GM23248 (cell line): ENCODE measurements at places on chromosomes 7 and 10. TPM values are rescaled to one million over a fixed set of nuclear protein-coding genes. Genes with fewer than 3 reads are reported as not detected.
A peak's percentile ranks its signal among the peaks of the same experiment; 100 is the strongest.

DNA sequence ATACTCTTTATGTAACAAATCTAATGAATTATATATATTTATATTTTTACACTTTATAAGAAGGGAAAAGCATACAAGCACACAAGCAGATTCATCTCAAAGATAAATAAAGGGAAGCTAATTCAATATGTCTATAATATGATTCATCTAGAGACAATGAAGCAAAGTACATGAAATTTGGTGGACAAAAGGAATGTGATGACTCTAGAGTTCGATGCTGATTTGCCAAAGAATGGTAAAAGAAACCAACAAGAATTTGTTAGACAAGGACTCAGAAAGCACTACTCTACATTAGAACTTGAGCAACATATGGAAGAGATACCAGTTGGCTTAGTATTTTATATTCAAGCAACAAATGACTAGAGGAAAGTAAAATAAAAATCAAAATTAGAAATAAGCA, 536.5 kb upstream of the TEX47 start:
- DNase-seq, result peak; percentile 3
- H3K27me3 ChIP-seq, result no peaks in the 10 kb centered on the region
- no peaks in the 10 kb centered on the region for H3K36me3 ChIP-seq
- H3K4me3 ChIP-seq, result no peak overlapping the region
- no peak overlapping the region for H3K27ac ChIP-seq

DNA sequence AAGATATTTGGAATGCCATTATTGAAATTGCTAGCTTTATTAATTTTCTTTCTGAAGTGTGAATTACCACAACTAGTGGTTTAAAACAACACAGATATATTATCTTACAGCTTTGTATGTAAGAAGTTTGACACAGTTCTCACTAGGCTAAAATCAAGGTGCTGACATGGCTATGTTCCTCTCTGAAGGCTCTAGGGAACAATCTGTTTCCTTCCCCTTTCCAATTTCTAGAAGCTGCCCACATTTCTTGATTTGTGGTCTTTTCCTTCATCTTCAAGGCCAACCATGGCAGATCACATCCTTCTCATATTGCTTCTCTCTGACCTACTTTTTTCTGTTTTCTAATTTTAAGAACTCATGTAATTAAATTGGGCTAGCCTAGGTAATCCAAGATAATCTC, 43.3 kb upstream of the SLC26A3 start:
- H3K36me3 ChIP-seq, result no peaks in the 10 kb centered on the region
- H3K27me3 ChIP-seq, result no peaks in the 10 kb centered on the region
- no peak overlapping the region for H3K27ac ChIP-seq
- DNase-seq, result no peak
- no peaks in the 10 kb centered on the region for H3K4me1 ChIP-seq

DNA sequence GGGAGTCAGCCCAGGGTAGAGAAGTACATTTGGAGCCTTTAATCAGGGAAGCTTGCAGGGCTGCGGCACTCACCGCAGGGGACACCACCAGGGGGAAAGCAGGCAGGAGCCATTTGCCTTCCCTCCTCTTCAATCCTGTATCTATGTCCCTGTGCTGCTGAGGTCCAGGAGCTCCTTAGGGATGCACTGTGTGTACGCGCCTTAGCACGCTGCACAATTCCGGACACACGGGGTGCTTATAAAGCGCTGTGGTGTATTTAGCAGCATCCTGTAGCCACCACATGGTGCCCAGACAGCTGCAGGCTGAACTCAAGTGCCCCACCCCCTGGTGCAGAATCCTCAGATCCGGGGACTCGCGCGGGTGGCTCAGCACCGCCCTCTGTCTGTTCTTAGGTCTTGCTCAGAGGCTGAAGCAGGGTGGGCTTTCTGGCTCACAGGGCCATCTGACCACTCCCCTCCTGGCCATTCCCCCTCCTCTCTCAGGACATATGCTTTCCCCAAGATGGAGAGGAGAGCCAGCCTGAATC, 421.4 kb downstream of the SDK1 start:
- no peaks in the 10 kb centered on the region for H3K27me3 ChIP-seq
- H3K4me1 ChIP-seq, result no peaks in the 10 kb centered on the region
- no peak for DNase-seq
- H3K4me3 ChIP-seq, result no peak overlapping the region
- H3K27ac ChIP-seq, result no peak overlapping the region

GRCh38 chr7:111409714-111410422, 152.4 kb downstream of the IMMP2L start:
- peak overlapping the region; percentile 10; the same call in 1 of the 2 replicates for H3K4me3 ChIP-seq
- H3K27ac ChIP-seq, result peak overlapping the region; percentile 40
- peak; percentile 57 for DNase-seq
- no peaks in the 10 kb centered on the region for H3K27me3 ChIP-seq

DNA sequence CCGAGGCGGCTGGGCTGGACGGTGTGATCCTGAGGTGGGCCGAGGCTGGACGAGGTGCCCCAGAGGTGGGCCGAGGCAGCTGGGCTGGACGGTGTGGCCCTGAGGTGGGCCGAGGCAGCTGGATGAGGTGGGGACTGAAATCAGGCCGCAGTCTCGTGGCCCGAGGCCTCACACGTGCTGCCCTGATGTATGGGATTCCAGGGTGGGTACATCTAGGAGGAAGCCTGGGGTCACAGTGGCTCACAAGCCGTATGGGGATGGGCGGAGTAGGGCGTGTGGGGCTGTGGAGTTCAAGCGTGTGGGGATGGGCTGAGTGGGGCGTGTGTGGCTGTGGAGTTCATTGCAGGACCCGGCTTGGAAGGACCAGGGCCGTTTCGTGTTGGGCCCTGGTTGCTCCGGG, 12.5 kb upstream of the NKX6-2 start:
- DNase-seq, result no peak
- no peak overlapping the region for H3K27ac ChIP-seq
- peaks cover 6% of the 10 kb centered on the region for H3K27me3 ChIP-seq
- H3K36me3 ChIP-seq, result no peaks in the 10 kb centered on the region

GRCh38 chr7:114793155-114793845, 128.6 kb upstream of the MDFIC start:
- peaks cover 20% of the 10 kb centered on the region for H3K4me1 ChIP-seq
- no peak overlapping the region for H3K4me3 ChIP-seq
- H3K36me3 ChIP-seq, result no peaks in the 10 kb centered on the region
- DNase-seq, result no peak

GRCh38 chr10:24790073-24790472, 66.4 kb upstream of the ARHGAP21 start:
- no peaks in the 10 kb centered on the region for H3K27me3 ChIP-seq
- H3K4me1 ChIP-seq, result peaks cover 12% of the 10 kb centered on the region; the same call in 1 of the 2 replicates
- no peaks in the 10 kb centered on the region for H3K36me3 ChIP-seq
- no peak for DNase-seq
- H3K27ac ChIP-seq, result no peak overlapping the region

DNA sequence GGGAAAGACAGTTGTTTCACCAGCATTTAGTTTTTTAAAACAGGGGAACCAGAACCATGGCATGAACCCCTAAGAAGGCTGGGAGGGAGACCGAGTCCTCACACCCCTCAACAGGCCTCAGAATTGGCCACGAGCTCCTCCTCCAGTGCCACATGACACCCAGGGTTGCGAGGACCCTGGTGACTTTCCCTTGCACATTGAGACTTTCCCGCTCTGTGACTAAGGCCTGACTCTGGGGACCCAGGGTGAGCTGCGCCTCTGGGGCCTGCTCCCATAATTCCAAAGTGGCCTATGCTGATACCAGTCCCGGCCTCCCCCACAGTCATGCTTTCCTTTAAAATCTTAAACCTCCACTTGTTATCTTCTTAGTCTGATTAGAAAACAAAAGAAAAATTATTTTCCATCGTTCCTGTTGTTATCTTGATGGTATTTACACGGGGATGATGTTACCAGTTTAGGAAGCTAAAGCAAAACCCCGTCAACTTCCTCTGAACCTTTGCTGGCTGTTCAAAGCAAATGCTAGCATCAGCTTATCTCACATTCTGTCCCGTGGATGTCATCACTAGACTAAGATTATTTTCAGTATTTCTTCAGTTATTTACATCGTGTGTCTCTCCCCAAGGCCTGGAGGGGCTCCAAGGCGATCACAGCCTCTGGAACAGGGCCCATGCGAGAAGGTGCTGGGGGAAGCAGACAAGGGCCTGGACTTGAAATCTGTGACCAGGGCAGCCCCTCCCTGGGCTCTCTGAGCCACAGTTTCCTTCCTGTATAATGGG, 42.1 kb downstream of the FAM53B start:
- H3K27ac ChIP-seq, result no peak overlapping the region
- no peaks in the 10 kb centered on the region for H3K36me3 ChIP-seq
- no peak overlapping the region for H3K4me3 ChIP-seq
- H3K4me1 ChIP-seq, result no peaks in the 10 kb centered on the region
- H3K27me3 ChIP-seq, result no peaks in the 10 kb centered on the region

DNA sequence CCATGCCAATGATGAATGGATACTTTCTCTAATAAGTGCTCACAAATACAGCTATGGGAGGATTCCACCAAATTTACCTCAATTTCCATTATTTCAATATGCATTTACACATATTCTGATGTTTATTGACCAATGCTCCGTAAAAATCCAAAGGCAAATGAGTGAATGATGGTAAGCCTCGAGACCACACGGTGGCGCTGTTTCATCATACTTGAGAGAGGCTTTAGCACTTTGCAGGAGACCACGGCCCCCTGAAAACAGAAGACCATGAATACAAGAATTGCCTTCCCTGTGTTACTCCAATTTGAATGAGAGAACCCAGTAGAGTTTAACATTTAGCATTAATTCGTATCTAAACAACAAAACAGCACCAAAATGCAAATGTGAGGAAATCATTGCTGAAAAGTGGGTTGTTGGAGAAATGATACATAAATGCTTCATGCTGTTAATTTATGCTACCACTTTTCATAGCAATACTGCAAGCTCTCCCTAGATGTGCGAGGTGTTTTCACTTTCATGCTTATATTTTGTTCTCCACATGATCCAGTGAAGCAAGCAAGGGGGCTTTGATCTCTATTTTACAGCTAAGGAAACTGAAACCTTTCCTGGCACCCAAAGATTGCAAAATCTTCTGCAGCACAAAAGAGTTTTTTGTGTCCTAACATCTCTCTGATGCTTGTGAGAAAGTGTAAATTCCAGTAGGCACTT, 35.4 kb downstream of the TRIL start:
- no peaks in the 10 kb centered on the region for H3K27me3 ChIP-seq
- DNase-seq, result peak; percentile 83
- H3K4me1 ChIP-seq, result peaks cover 26% of the 10 kb centered on the region
- no peak overlapping the region for H3K27ac ChIP-seq
- no peak overlapping the region for H3K4me3 ChIP-seq

- no peak for DNase-seq
- no peaks in the 10 kb centered on the region for H3K27me3 ChIP-seq
- H3K4me3 ChIP-seq, result no peak overlapping the region
- no peak overlapping the region for H3K27ac ChIP-seq
- H3K4me1 ChIP-seq, result no peaks in the 10 kb centered on the region
- H3K36me3 ChIP-seq, result peaks cover 66% of the 10 kb centered on the region
Measured at GRCh38 chr10:93420091-93420490, 62.0 kb downstream of the MYOF start.

DNA sequence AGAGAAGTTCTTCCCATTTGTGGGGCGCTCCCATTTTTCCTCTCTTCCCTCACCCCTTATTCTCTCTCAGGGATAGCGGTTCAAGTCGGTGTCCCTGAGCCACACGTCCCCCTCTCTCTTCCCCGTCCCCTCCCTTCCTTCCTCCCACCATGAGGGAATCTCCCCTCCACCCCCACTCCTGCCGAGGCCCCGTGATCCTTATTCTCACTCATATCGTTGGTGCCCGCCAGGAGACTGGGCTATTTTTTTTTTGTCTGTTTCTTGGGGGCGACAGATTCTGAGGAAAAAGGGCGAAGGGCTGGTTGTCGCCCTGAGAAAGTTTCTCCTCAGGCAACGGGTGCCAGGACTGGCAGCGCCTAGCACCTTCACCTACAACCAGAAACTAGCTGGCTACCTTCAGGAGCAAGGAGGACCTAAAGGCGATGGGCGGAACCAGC, 723 bp downstream of the ZCWPW1 start:
- H3K27ac ChIP-seq, result peak overlapping the region; percentile 100; the same call in 1 of the 2 replicates
- H3K27me3 ChIP-seq, result no peaks in the 10 kb centered on the region
- no peaks in the 10 kb centered on the region for H3K36me3 ChIP-seq
- 0 out of 2 replicates have a peak, but pooled peaks cover 14% of the 10 kb centered on the region for H3K4me1 ChIP-seq

DNA sequence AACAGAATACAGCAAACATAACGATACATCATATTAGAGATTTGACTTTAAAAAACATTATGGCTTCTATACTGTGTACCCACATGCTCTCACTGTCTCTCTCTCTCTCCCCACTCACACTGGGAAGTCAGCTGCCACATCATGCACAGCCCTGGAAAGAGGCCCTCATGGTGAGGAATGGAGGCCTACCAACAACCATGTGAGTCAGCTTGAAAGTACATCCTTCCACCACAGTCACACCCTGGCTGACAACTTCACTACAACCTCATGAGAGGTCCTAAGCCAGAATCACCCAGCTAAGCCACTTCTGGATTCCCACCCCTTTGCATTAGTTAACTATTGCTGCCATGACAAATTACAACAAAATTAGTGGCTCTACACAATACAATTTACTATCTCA, 23.3 kb upstream of the GPR22 start:
- H3K36me3 ChIP-seq, result no peaks in the 10 kb centered on the region
- peak; percentile 86 for DNase-seq
- H3K4me3 ChIP-seq, result no peak overlapping the region
- H3K4me1 ChIP-seq, result peaks cover 17% of the 10 kb centered on the region

GRCh38 chr10:69472544-69472943, 21.3 kb downstream of the TSPAN15 start:
- no peak for DNase-seq
- H3K27me3 ChIP-seq, result peaks cover 18% of the 10 kb centered on the region; the same call in 1 of the 2 replicates
- no peak overlapping the region for H3K27ac ChIP-seq

DNA sequence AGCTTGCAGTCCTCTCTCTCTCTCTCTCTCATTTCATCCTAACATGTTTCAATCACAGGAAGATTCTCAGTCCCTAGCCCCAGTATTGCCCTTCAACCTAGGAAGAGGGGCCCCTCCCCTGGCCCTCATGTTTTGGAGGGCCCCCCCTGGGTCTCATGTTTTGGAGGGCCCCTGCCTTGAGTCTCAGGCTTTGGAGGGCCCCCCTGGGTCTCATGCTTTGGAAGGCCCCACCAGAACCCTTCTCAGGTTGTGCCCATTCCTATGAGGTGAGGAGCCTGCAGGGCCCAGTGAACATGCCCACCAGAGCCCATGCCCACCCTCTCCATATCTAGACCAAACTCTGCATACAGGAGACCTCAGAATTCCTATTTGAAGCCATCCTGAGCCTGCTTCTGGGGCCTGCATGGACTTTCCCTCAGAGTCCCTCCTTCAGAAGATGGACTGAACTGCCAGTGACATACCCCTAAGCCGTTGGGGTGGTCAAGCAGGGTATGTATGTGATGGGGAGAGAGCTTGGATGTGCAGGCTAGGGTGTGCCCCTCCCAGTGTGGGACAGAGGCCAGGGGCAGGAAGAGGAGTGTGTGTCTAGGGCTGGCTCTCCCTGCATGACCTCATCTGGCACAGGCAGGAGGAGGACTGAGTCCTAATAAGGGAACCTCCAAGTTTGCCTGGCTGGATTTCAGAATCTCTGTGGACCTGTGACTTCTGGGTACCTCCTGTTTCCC, 8.1 kb upstream of the VDAC2 start:
- H3K27ac ChIP-seq, result peak overlapping the region; percentile 31; the same call in 1 of the 2 replicates
- peaks cover 23% of the 10 kb centered on the region for H3K4me1 ChIP-seq
- H3K4me3 ChIP-seq, result no peak overlapping the region

DENND2A gene
- total RNA-seq, result 2.2 and 2.4 TPM in 2 replicates

SMARCD3 gene
- total RNA-seq, result 32.2 and 34.0 TPM in 2 replicates

TBXAS1 gene
- total RNA-seq, result not detected in 2 replicates

TRIM50 gene
- not detected in 2 replicates for total RNA-seq

PKD2L1 gene
- not detected in 2 replicates for total RNA-seq

AVPI1 gene
- 13.4 and 33.8 TPM in 2 replicates for total RNA-seq
